ENCODE measurements at places on chromosomes 1 and 21.
A peak's percentile ranks its signal among the peaks of the same experiment; 100 is the strongest.

DNA sequence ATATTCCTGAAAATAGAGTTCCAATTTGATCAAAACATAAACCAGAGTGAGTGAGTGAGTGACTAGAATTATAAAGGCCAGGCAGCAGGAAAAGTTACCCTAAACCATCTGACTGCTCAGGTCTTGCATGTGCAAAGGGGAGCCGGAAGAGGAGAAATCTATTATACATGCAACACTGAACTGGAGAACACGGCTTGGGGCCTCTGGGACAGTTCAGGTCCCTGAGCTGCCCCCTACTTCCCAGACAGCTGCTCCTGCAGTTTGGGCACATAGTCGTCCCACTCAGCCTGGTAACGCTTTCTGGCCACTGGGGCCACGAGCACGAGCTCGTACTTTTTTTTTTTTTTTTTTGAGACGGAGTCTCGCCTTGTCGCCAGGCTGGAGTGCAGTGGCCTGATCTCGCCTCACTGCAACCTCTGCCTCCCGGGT is 40.1 kb downstream of the PTPRC start:
- no peak for DNase-seq

- no peak for DNase-seq
Measured at GRCh38 chr1:58358346-58358745, 188.2 kb downstream of the OMA1 start.

GRCh38 chr1:156481527-156481926 is 19.0 kb downstream of the MEF2D start:
- no peak for DNase-seq

DNA sequence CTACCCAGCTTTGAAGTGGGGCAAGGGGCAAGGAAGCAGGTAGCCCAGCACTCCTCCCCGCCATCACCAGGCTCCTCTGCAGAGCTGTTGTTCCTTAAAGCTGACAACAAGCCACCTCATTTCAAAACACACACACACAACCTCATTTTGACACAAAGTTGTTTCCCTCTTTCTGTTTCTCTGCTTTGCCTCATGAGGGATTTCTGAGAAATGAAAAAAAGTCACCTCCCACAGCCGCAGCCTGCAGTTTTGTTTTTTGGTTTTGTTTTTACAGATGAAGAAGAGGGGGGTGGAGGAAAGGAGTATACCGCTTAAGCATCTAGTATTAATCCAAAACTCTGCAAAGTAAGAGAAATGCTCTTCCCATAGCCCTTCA is 12.1 kb downstream of the MCL1 start:
- no peak for DNase-seq

DNA sequence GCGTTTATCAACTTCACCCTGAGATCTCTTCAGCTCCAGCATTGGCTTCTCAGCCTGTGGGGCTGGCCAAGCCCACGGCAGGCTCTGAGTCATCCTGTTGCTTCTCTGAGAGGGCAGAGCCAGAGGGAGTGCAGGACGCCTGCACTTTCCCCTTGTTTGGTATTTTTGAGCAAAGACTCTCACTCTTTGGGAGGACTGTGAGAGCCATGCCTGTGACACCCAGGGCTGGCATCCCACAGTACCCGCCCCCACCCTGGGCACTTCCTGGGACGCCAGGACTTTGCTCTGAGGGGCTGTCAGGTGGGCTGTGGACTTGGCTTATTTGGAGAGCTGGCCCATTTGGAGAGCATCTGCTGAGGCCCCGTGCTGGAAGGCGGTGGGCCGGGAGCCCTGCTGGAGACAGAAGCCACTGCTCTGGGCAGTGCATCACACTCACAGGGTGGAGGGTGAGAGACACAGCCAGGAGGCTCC is 37.4 kb downstream of the VANGL1 start:
- peak; percentile 66 for DNase-seq

DNA sequence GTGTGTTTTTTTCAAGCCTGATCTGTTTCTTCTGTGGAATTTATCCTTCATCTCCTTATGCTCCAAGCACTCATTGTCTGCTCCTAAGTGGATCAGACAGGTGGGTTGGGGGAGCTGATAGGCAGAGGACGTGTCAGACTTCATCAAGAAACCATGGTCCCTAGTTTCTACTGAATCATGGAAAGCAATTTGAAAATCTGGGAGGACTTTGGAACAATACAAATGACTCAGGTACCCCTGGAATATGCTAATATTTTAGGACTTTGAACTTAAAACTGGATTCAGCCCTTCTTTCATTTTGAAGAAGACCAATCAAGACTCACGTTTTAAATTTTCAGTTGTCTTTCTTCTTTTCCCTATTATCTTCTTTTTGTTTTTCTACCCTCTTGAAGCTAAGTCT is 7.7 kb downstream of the ABCG1 start:
- no peak for DNase-seq

GRCh38 chr1:67322442-67322841 is 14.8 kb downstream of the IL12RB2 start:
- no peak for DNase-seq

DNA sequence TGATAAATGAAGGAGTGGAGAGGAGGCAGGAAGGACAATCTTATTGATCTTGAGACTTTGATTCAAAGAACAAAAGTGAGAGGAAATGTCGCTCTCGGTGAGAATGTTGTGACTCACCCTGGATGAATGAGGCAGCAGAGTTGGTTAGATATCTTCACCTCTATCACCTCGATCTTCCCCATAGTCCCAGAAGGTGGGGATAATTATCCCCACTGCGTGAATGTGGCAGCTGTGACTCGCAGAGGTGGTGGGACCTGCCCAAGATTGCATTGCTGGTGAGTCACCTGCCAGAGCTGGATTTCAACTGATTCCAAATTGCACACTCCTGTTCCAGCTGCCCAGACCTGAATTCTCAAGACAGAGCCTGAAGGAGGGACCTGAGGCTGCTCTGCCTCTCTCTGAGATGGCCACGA is 105.0 kb downstream of the MATN1 start:
- DNase-seq = no peak

- peak; percentile 50 for DNase-seq
Measured at GRCh38 chr21:26732432-26733221, 112.6 kb downstream of the ADAMTS1 start.

DNA sequence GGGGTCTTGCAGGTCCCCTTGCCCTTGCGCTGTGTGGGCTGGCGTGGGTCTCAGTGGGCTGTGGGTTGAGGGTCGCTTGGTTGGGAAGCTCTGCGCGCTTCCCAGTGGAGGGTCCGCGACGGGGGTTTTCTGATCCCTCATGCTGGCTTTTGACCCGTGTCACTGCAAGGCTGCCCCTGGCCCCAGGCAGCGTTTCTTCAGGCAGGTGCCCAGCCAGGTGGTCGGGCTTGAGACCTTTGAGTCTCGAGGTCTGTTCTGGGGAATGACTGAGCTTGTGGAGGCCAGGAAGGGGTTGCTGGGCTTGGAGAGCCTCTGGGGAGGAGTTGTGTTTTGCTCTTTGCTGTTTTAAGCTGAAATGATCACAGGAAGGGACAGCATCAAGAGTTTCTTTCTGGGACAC is 5.3 kb downstream of the SKI start:
- DNase-seq = peak; percentile 47

GRCh38 chr1:26536521-26536920 is 7.0 kb downstream of the RPS6KA1 start:
- DNase-seq = no peak

DNA sequence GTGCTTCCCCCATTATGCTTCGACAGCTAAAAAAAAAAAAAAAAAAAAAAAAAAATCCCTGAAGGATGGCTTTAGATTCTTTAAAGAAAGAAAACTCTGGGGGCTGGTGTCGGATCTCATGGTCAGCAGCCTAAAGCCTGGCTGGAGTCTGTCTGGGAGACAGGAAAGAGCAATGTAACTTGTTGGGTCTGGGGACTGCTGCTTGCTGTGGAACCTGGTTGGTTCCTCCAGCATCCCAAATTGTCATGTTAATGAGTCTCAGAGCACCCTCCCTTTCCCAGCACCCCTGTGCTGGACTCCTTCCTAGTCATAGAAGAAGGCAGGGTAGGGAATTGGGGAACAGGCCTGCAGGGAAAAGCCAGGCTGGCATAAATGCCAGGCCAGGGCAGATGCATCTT is 3.0 kb downstream of the KCNC4 start:
- DNase-seq = no peak

- DNase-seq = no peak
Measured at GRCh38 chr1:210223226-210223904, 9.2 kb upstream of the SERTAD4 start.

- no peak for DNase-seq
Measured at GRCh38 chr1:242043165-242043564, 44.3 kb upstream of the MAP1LC3C start.

GRCh38 chr1:193013005-193013404 is 46.2 kb downstream of the UCHL5 start:
- no peak for DNase-seq

- DNase-seq = no peak
Measured at GRCh38 chr1:178672434-178672833, 52.6 kb upstream of the RALGPS2 start.

GRCh38 chr1:81409262-81409661 is 391.5 kb upstream of the ADGRL2 start:
- no peak for DNase-seq

DNA sequence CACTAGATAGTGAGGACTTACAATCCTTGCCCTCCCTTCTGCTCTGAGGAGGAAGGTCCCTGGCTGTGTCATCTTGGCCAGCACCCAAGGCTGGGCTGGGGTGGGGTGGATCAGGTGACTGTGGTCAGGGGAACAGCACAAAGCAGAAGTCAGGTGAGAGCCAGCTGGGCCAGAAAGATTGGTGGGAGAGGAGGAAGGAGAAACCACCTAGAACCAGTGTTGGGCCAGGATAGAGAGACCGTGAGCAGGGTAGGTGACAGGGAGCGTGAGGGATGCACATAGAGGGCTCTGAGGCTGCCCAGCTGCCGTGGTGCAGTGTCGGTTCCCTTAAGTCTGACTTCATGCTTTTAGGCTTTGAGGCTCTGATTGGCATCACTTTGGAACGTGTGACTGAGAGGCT is 22.7 kb downstream of the NCF2 start:
- peak; percentile 76 for DNase-seq

GRCh38 chr1:23079025-23079424 is 59.8 kb downstream of the KDM1A start:
- DNase-seq = no peak

DNA sequence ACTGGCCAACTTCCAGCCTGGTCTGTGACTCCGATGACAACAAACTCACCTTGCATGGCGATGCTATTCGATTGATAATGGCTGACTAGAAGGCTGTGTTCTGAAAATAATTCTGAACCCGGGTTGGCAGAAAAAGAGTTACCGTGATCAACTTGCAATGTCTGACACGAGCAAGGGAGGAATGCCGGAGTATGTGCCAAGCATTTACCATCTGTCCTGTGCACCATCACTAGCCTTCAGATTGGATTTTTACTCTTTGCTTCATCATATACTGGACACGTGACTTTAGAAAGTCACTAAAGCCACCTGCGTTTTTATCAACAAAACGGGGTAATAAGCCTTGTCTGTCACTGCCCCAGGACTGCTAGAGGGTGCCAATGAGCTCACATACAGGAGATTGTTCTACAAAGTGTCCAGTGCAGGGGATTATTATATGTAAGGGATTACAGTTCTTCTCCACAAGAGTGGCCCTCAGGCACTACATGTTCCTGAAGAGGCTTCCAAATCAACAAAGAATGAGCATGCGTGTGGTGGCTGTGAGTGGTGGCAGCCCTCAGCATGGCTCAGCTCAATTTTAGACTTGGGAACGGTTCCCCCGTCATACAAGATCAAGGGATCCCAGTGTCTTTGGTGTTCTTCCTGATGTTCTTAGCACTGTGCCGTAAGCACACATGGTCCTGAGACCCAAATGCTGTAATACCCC is 35.8 kb downstream of the SSBP3 start:
- no peak for DNase-seq

- no peak for DNase-seq
Measured at GRCh38 chr1:193140254-193140653, 18.4 kb downstream of the CDC73 start.

GRCh38 chr1:20105856-20106255 is 13.5 kb downstream of the PLA2G2D start:
- DNase-seq = no peak

DNA sequence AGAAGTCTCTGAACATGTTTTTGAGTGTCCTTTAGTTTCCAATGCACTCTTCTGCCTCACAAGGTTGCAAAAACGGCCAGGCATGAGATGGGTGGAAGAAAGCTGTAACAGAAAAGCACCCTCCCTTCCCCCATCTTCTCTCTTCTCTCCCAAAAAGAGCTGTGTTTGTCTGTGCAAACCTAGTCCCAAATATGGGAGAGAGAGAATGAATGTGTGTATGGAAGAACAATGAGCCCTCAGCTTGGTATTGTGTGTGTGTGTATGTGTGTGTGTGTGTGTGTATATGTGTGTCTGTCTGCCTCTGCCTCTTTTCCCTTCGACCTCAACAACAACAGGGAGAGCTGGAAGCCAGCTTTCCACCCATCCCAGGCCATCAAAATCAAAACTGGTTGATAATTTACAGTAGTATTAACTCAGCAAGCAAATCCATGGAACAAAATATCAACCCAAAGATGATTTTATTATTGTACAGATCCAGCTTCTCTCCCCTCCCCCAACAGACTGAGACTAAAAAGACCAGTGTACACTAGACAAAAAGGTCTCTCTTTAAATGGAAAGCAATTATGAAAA is 1.8 kb downstream of the RERE start:
- no peak for DNase-seq

- DNase-seq = no peak
Measured at GRCh38 chr1:12057382-12057781, 5.7 kb upstream of the TNFRSF8 start.

- no peak for DNase-seq
Measured at GRCh38 chr1:106319612-106320011, 736.9 kb upstream of the PRMT6 start.

GRCh38 chr1:178145605-178146004 is 51.7 kb downstream of the RASAL2 start:
- no peak for DNase-seq

- no peak for DNase-seq
Measured at GRCh38 chr1:38551318-38552307, 308.0 kb downstream of the RRAGC start.

DNA sequence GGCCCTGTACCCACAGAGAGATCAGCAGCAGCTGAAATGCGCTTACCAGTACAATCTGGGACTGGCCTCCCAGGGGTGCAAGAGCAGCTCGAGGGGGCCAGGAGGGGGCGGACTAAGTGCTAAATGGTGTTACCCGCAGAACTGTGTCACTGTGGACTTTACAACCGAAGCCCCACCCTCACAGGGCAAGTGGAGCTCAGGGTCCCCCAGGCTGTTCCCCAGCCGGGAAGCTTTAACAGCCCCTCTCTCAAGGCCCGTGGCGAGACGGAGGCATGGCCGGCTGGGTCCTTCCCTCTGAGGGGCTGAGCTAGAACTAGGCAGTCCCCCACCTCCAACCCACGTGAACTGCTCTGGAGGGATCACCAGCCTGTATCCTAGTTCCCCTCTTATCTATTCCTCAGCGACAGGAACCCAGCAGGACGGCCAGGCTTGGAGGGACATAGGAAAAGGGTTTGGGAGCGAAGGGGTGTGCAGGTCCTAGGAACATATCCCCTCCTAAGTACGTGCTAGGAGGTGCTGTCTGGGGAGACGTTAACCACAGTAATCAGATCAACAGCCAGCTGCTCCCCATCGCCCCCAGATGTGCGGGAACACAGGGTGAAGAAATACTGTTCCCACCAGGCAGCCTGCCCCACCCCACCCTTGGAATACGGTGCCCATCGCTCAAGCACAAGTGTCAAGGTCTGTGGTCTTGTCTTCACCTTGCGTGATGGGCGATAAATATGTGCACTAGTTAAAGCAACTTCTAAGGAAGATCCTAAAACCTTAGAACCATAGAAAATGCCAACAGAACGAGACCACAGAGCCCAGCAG is 24.4 kb downstream of the ZBTB17 start:
- no peak for DNase-seq

All from Right ventricle myocardium superior (tissue), 1 donor.